ENCODE measurements at places on chromosomes 2 and 18. TPM values are rescaled to one million over a fixed set of nuclear protein-coding genes. Genes with fewer than 3 reads are reported as not detected.

- no peak for DNase-seq
Observed at GRCh38 chr2:66438891-66439811, 4.2 kb downstream of the MEIS1 start.

- no peak for DNase-seq
Observed at GRCh38 chr2:212713681-212714080, 175.1 kb upstream of the ERBB4 start.

Gene TWIST2
- not detected for total RNA-seq

Gene RND3
- total RNA-seq = not detected

Gene CCBE1
- total RNA-seq = 0.14 TPM

DNA sequence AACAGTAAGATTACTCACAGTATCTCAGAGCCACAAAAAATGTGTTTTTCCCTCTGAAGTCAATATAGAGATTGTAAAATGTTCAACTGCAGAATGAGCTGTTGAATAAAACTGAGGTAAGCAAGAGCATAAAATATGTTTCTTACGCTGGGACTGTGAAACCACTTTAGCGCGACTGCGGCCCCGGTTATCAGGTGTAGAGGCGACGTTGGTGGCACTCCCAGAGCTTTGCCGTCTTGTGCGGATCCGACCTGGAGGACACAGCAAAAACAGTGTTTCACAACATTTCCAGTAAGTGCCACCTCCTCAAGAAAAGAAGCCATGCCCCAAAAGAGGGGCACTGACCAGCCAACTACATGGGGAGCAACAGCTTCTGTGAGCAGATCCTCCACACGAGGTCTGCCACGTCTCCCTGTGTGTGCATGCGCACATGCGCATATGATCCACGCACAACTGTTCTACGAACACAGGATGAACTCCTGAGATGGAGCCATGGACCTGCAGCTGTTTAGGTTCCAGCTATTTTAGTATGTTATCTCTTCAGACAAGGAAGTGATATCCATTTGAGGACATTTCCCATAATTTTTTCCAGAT lies 100.7 kb upstream of the RNU4ATAC start:
- no peak for DNase-seq

Gene KLHL30
- total RNA-seq = not detected

DNA sequence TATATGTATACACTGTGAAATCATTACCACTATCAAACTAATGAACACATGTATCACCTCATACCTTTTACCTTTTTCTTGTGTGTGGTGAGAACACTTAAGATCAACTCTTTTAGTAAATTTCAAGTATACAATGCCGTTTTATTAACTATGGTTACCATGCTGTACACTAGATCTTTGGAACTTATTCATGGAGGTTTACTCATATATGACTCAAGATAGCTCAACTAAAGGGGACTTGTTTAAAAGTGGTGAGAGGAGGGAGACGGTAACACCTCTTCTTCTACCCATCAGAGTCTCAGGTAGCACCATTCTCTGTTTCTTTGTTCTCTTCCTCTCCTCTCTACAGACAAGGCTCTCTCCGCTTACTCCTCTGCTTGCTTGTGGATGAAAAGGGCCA lies 36.1 kb upstream of the TMEM178A start:
- DNase-seq = no peak

Gene ANKRD29
- total RNA-seq = 0.21 TPM

GRCh38 chr2:54708584-54709335 lies 14.7 kb upstream of the EML6 start:
- DNase-seq = peak; percentile 30

All from activated CD4-positive, alpha-beta T cell treated with anti-CD3 and anti-CD28 coated beads for 36 hours (primary cell).